T-helper 2 cell (primary cell): ENCODE measurements at places on chromosomes 6 and 20.

- DNase-seq, result no peak
Measured at GRCh38 chr20:22305381-22305780, 279.0 kb downstream of the FOXA2 start.

- DNase-seq, result no peak
Measured at GRCh38 chr20:45626540-45626939, 3.0 kb upstream of the WFDC10A start.

DNA sequence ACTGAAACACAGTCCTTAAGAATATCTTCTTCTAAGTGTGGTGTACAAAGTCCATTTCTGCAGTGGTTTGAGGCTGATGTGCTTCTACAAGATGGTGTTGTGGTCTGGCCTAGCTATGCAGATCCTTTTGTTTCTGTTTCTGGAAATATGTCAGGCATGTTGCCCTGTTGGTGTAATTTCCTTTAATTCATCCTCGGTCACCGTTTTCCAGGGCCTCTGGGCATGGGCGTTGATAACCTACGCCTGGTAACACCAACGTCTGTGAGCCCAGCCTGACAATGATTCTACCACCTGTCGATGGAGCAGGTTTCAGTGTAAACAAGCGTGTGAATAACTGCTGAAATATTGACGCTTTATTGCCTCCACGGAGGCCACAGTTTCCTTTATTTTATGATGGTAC lies 33.3 kb upstream of the AFDN start:
- no peak for DNase-seq

GRCh38 chr20:38277691-38278090 lies 17.2 kb upstream of the KIAA1755 start:
- DNase-seq, result no peak

DNA sequence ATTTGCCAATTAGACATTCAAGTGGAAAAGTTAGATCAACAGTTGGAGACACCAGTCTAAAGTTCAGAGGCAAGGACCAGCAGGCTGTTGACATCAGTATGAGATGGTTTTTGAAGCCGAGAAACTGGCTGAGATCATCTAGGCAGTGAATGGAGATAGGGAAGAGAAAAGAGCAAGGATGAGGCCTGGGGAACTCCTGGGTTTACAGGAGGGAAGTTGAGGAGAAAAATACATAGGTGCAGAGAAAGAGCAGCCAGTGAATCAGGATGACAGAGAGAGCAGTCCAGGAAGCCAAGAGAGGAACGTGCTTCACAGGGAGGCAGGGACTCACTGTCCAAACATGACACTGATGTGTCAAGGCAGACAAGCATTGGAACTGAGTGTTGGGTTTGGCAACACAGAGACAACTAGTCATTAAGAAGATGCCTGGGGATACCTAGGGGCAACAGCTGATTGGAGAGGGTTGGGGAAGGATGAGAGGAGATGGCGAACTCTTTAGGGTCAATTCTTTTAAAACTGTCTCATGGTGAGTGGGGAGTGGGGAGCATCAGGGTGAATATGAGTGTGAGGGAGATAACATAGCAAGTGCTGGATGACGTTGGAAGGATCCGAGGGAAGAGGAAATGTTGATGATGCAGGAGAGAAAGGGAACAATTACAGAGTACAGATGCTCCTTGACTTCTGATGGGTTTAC lies 13.2 kb upstream of the SALL4 start:
- DNase-seq, result no peak

GRCh38 chr6:108800427-108800864 lies 47.8 kb upstream of the ARMC2 start:
- no peak for DNase-seq

DNA sequence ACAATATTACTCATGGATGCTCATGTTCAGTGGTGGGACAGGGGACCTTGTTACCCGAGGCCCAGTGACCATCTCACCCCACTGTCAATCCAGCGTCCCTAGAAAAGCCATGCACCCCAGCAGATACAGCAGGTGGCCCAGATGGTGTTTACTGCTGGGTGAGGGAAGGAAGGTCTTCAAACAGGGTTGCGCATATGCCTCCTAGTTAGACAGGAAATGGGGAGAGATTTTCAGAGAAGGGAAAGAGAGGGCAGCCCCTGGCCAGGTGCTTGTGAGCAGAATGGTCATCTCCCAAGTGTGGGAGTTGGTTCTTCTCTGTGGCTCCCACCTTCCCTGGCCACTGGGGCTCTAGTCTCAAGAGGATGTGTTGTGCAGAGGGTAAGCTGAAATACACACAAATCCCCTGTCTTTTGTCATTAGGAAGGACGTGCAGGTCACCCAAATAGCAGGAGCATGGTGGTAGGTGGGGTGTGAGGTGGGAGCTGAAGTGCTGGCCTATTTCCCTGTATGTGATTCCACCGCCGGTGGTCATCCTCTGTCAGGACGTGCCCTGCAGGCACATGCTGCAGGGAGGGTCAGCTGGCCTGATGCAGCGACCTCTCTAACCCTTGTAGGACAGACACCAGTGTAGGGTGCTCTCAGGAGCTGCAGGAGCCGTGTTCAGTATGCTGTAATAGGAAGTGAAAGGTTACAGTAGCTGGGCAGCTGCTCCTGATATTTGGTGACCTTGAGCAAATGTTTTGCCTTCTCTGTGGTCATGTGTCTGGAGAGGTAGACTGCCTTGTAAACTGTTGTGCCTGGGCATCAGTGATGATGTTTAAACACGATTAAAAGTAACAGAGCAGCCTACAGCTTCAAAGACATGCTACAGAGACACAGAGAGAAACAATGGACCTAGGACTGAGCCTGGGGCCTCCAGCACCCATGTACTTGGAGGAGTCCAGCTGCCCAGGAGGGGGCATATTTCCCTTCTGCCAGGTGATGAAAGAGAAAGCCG lies 3.2 kb upstream of the CST3 start:
- no peak for DNase-seq

GRCh38 chr6:25053875-25054371 lies 118.2 kb upstream of the RIPOR2 start:
- peak; percentile 59 for DNase-seq

DNA sequence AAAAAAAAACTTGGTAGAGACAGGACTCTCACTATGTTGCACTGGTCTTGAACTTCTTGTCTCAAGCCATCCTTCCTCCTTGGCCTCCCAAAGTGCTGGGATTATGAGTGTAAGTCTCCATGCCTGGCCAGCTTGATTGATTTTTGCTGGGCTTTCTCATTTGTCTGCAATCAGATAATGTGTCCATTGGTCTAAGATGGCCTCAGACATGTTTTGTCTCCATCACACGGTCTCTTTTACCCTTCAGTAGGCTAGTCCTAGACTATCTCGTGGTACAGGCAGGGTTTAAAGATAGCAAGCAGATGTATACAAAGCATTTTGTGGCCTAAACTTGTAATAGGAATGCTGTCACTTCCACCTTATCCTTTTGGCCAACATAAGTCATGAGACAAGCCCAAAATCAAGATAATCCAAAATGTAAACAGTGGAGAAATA lies 289.1 kb downstream of the TFAP2B start:
- DNase-seq, result no peak

DNA sequence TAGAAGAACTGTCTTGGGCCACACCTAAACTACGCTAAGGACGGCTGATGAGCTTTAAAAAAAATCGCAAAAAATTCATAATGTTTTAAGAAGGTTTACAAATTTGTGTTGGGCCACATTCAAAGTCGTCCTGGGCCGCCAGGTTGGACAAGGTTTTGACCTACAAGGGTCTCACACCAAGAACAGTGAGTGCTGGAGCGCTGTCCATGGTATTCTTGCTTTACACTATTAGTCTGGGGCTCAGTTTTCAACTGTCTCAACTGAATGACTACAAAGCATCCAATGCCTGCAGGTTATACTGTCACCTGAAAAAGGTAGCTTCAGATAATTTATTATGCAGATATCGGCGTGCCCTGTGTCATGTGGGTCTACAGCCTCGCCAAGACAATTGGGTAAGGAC lies 3.7 kb upstream of the FAXC start:
- DNase-seq, result no peak

- DNase-seq, result no peak
Measured at GRCh38 chr6:44245391-44245911, 1.4 kb upstream of the HSP90AB1 start.

GRCh38 chr6:97668716-97669115 lies 385.7 kb upstream of the MMS22L start:
- DNase-seq, result no peak

DNA sequence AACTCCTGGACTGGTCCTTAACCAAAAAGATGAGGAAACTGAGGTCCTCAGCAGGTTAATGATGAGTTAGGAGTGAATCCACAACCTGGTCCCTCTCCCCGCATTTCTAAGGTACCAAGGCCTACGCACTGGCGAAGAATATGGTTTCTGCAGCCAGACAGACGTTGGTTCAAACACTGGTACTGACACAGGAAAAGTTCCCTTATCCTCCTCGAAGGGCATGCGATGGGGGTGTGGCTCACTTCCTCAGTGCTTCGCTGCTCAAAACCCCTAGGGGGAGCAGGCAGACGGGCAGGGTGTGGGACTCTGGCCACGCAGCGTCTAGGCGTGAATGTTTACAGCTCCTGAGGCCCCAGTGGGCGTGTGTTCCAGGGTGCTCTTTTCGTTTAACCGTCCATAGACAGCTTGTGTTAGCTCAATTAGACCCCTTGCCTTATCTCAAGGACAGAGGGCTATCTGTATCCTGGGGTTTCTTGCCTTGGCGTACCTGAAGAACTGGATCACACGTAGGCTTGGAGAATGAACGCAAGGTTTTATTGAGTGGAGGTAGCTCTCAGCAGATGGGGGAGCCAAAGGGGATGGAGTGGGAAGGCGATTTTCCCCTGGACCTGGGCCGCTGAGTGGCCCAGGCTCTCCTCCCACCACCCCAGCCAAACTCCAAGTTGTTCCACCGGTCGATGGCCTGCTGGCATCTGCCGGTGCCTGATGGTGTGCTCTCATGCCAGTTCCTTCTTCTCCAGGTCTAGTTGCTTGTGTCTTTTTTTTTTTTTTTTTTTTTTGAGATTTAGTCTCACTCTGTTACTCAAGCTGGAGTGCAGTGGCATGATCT lies 31.8 kb upstream of the PTPN1 start:
- peak; percentile 53 for DNase-seq

- no peak for DNase-seq
Measured at GRCh38 chr6:16730738-16731477, 30.4 kb downstream of the ATXN1 start.

DNA sequence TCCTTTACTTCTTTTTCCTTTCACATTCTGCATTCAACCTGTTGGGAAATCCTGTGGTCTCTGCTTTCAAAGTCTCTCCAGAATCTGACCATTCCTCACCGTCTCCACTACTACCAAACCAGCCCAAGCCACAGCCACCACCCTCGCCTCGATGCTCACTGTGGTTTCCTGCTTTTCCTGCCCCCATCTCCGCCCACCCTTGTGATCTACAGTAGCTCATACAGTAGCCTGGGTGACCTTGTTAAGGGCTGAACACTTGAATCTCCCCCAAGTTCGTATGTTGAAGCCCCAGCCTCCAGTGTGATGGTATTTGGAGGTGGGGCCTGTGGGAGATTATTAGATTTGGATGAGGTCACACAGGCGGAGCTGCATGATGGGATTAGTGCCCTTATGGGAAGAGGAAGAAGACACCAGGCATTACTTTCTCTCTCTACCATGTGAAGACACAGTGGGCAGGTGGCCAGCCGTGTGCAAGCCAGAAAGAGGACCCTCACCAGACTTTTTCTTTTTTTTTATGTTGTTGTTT lies 189.0 kb upstream of the UST start:
- no peak for DNase-seq

GRCh38 chr6:144176043-144176442 lies 25.7 kb downstream of the STX11 start:
- no peak for DNase-seq

- no peak for DNase-seq
Measured at GRCh38 chr20:35187584-35188190, 15.8 kb downstream of the PROCR start.

- DNase-seq, result peak; percentile 60
Measured at GRCh38 chr6:32973144-32974015, 5.0 kb downstream of the BRD2 start.

DNA sequence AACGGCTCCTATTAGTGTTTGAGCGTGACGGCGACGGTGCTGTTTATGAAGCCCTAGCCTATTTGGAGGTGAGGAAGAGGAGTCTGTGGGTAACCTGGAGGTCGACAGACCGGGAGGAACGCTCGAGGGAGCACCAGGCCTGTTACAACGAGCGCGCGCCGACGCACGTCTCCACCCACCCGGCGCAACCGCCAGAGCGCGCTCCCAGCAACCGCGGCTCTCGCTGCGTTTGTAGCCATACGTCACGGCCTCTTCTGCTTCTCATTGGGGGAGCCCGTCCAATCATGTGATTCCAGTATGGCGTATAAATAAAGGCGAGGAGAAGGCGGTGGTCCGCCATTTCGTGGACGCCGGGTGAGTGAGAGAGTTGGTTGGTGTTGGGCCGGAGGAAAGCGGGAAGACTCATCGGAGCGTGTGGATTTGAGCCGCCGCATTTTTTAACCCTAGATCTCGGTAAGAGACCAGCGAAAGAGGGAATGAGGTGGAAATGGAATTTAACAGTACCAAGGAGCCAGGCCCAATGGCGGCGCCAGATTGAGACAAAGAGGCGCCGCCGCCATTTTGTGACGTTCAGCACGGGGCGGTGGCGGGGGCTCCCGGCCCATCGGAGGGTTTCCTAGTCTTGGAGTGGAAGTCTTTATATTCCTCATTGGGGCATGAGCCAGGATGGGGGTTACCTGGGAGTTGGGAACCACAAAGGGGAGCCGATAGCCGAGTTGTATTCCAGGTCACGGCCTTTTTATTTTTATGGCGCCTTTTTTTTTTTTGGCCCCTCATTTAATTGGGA lies at the start of gene SRSF3:
Gene SRSF3, plus strand, starts transcription at position 334 of the 787 bp plus-strand sequence. CDS start 2,401 bp downstream, outside the sequence.
- DNase-seq, result peak; percentile 93

DNA sequence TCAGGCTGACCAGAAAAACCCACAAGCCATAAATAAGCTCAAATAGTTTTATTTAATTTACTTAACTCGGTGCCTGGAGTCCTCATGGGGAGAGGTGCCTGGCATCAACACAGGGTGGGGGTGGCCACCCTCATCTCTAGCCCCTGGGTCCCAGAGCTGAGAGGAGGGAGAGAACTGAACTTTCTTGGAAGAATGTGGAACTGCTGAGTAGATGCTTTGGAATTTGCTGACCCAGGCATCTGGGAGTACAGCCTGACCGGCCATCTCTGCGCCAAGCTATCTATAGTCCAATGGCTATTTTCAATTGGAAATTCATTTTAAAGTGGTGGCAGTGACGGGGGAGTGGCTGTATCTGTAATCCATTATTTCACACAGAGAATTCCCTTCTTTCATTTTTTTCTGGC lies 104.8 kb downstream of the CDH26 start:
- DNase-seq, result no peak

DNA sequence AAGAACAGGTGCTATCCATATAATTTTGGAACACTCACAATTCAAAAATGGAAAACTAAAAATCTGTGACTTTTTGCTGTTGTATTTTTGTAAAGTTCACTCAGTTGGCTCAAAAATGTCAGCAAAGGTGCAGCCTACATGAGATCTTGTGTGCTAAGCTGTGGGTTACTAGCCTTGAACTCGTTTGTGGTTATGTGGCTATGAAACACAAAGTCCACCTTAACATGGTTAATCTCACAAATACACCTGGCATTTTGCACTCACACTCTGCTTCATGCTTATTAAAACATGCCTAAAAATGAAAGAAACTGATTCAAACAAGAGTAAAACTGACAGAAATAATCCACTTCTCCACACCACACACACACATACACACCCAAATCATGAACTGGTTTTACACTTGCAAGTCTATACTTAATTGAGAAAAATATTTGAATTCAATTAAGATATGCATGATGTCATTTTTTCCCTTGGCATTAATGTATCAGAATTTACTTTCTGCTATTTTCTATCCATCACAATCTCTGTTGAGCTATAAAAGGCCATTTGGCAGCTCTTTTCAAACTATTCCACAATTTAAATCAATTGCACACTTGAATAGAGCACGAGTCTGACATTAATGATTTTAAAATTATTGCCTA lies 22.9 kb upstream of the TMEM30A start:
- no peak for DNase-seq
